ENCODE measurements at places on chromosomes 1 and 21.

- no peak for DNase-seq
Observed at GRCh38 chr1:32627596-32628162, 22.7 kb downstream of the ZBTB8OS start.

DNA sequence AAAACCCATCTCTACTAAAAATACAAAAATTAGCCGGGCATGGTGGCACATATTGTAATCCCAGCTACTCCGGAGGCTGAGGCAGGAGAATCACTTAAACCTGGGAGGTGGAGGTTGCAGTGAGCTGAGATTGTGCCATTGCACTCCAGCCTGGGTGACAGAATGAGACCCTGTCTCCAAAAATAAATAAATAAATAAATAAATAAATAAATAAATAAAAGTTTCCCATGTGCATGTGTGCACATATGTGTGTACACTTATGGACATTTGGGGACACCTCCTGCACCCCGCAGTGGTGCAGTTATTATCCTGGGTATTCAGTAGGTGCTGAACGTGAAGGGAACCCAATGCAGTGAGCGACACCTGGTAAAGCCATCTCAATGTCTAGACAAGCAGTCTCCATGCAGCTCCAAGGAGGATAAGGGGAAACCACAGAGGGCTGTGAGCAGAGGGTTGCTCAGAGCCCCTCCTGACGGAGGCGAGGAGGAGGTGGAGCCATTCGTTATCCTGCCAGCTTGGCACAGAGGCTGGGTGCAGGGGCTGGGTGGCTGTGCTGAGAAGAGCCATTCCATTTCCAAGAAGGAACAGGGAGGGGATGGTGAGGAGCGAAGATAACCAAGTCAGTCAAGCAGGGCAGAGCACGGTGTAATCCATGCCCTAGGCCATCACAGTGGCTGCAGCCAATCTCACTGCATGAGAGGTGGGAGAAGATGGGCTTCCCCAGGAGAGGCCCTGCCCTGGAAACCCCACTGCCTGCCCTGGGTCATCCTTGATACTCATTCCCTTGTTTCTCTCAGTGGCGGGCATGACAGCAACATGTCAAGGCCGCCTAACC lies 25.6 kb downstream of the UBIAD1 start:
- no peak for DNase-seq

DNA sequence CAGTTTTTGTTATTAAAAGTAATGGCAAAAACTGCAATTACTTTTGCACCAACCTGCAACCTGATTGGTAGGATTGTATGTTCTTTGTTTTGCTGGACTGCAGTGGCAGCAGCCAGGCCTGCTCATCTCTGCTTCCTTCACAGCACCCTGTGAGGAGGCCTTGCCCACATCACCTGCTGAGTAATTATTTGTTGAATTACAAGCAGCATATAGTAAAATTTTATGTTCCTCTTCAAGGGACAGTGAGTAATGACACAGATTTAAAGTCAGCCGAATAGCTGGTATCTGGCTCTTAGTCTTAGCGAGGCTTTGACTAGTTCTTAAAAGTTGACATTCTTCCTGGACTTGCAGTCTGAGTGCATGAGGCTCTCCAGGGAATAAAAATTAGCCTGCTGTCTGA lies 435.1 kb downstream of the PRDM2 start:
- no peak for DNase-seq

GRCh38 chr1:88327391-88328267 lies 356.4 kb upstream of the PKN2 start:
- DNase-seq, result no peak

DNA sequence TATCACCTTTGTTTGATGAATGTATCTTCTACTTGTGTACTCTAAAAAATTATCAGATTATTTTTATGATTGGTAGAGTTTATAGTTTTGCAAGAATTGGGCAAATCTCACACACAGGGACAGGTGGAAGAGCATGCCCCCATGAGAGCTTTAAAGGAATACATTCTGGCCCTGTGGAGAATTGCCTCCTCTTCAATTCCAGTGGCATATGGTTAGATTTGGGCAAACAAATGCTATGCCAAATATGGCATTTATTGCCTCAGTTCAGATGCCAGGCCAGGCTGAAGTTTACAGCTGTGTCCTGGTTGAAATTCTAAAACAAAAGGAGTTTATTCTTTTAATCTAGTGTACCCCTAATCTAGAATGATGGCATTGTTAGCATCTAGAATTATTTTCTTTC lies 162.4 kb upstream of the CACYBP start:
- DNase-seq, result no peak
